ENCODE measurements at places on chromosomes 6 and 20.

DNA sequence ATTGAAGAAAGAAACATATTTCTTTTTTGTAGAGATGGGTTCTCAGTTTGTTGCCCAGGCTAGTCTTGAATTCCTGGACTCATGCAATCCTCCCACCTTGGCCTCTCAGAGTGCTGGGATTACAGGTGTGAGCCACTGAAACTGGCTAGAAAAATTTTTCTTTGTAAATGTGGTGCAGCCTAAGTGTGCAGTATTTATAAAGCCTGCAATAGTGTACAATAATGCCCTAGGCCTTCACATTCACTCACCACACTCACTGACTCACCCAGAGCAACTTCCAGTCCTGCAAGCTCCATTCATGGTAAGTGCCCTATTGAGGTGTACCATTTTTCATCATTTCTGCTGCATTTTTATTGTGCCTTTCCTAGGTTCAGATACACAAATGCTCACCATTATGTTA, 31.4 kb downstream of the NHSL1 start:
- DNase-seq = no peak

DNA sequence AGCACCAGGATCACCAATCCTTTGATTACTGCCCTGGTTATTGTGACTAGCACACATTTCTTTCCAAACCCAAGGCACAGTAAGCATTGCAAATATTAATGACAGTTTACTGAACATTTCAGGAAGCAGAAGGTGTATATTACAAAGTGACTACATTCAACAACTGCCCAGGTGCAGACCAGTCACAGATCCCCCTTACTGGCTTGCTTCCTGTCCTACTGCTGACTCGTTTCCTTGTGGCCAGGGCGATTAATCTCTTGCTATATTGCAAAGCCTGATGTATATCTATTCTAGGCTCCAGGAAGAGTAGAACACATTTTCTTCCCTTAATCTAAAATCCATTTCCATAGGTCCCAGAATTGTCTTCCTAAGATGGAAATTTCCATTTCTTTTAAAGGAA, 77.2 kb upstream of the EPHA7 start:
- DNase-seq = no peak

GRCh38 chr20:3223651-3223993, 14.3 kb downstream of the ITPA start:
- no peak for DNase-seq

GRCh38 chr6:33857093-33857931, 53.5 kb upstream of the MLN start:
- DNase-seq = no peak

GRCh38 chr6:4280707-4281106, 145.3 kb upstream of the ECI2 start:
- peak; percentile 17 for DNase-seq

- no peak for DNase-seq
Measured at GRCh38 chr20:9792674-9793073, 46.2 kb downstream of the PAK5 start.

GRCh38 chr20:58838174-58838573, 12.5 kb downstream of the GNAS-AS1 start:
- no peak for DNase-seq

DNA sequence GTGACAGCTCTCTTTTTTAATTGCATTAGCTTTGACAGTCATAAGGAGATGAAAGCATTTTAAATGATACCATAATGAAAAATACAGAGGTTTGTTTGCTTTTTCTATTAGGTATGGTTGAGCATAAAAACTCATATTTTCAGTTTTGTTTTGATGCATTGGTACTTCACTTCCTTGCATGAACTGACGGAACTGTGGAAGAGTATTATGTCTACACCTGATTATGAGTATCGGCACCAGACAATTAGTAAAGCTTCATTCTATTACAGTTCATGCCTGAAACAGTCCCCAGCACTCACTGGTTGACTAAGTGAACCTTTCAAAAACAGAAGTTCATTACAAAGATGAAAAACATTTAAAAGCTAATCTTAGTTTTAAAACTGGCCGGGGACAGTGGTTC, 593.0 kb downstream of the GRIK2 start:
- no peak for DNase-seq

DNA sequence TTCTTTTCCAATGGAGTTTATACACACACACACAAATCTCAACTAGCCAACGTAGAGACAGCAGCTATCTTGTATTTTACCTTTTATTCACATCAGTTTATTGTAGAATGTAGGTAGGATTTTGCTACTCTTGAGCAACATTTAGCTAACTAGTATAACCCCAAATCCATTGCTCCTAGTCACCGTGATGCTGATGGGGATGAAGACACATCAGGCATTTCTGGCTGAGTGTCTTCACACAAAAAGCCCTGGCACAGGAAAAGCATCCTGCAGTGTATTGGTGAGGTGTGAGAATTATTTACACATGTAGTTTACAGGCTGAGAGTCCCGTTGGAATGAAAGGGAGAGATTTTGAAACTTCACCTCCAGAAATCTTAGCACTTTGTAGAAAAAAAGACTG, 65.9 kb upstream of the FBXL4 start:
- no peak for DNase-seq

- peak; percentile 63 for DNase-seq
Measured at GRCh38 chr20:5056801-5057599, 55.7 kb upstream of the SLC23A2 start.

DNA sequence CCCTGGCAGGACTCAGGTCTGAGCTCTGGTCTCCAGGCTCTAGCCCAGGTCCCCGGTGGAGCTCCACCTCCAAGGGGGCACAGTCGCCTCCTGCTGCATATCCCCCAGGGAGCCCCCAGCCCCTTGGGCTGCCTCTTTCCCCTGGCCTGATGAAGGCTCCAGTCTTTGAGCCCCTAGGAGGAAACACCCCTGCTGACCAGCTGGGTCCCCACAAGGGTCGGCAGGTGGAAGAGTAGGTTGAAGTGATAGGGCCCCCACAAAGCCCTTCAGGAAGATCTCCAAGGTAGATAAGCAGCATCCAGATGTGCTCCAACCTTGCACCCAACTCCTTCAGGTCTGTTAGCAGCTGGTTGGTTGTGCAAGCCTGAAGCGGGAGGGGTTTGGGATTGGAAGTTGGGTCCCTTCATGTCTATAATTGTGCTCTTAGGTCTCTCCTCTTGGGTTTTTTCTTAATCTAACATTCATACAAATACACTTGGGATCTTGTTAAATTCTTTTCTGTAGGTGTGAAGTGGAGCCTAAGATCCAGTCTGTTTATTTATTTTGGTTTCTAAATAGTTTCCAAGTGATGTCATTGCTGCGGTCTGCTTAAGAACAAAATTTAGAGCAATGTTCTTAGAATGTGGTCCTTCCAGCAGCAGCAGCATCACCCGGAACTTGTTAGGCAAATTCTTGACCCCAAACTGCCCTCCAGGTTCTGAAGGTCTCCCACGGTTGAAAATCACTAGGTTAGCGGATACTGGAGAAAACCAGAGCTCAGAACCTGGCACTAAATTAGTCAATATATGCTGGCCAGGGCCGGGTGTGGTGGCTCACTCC, 5.1 kb downstream of the UBE2C start:
- DNase-seq = peak; percentile 63

GRCh38 chr20:10259166-10259565, 40.5 kb downstream of the SNAP25 start:
- no peak for DNase-seq

DNA sequence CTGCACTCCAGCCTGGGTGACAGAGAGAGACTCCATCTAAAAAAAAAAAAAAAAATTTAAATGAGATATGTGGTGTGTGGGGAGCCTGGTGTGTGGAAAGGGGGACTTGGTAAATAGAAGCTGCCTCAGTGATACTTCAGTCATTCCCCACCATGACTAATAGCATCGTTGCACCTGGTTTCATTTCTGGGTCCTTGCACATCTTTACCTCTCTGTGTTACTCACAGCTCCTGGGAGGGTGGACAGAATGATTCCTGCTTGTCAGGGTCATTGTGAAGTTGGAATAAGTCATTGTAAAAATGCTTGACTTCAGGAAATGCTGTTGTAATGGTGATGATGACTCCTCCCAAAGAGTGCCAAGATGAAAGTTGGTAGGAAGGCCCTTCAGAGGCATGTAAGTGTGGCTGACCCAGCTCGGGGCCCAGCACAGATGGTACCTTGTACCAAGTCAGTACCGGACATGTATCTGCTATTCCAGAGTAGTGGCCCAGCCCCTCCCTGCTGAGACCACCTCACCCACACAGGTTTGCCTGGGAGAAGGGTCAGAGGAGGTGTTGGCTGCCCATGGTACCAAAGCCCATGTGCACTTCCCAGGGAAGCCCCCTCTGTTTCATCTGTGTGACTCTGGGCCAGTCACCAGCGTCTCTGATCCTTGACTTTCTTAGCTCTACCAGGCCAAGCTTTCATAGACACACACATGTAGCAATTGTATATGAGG, 48.4 kb downstream of the PLAGL2 start:
- no peak for DNase-seq

DNA sequence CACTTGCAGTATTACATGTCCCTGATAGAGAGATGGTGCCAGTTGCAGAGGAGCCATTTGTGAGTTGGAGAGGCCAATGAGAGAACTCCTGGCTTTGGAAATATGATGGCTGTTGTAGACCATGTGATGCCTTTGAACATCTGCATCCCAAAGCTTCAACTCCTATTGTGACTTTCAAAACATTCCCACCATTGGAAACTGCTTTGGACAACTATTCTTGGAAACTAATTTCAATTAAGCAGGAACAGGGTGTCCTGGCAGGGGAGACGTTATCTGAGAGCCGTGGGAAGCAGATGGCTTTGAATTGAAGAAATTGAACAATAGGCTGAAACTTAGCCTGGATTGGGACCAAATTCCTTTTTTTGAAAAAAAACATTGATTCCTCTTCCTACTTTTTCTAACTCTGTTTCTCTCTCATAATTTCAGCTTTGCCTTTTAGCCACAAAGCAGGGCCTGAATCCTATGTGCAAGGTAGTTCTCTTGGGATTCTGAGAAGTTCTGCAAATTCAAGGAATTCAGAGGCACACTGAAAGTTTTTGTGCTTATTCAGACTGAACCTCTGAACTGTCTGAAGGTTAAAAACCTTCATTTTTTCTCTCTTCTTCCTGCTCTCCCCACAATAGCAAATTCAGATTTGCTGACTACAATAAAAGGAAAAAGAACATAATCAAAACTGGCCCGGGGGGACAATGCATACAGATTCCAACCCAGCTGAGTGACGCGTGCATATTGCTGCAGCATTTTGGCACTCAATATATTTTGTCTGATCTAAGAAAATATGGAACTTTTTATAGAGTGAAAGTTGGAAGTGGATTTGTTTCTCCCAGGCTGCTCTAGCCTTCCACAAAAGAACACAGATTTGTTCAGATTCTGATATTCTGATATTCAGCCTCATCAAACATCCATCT, 720.4 kb upstream of the CHD6 start:
- no peak for DNase-seq

DNA sequence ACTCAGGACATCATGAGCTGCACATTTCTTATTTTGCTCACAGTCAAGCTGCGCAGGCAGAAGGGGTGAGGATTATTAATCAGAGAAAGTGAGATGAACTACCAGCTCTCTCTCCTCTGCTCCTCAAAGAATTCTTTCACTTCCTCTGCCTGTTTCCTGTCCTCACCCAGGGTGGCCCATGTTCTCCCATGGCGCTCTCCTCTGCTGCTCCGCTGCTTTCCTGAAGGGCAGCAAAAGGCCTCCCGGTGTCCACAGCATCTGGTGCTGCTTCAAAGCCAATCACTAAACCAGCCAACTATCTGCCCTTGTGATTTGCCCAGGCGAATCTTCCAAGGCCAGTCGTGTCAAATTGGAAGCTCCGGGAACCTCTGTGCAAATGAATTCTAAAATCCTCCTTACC, 324.2 kb downstream of the TPBG start:
- no peak for DNase-seq

DNA sequence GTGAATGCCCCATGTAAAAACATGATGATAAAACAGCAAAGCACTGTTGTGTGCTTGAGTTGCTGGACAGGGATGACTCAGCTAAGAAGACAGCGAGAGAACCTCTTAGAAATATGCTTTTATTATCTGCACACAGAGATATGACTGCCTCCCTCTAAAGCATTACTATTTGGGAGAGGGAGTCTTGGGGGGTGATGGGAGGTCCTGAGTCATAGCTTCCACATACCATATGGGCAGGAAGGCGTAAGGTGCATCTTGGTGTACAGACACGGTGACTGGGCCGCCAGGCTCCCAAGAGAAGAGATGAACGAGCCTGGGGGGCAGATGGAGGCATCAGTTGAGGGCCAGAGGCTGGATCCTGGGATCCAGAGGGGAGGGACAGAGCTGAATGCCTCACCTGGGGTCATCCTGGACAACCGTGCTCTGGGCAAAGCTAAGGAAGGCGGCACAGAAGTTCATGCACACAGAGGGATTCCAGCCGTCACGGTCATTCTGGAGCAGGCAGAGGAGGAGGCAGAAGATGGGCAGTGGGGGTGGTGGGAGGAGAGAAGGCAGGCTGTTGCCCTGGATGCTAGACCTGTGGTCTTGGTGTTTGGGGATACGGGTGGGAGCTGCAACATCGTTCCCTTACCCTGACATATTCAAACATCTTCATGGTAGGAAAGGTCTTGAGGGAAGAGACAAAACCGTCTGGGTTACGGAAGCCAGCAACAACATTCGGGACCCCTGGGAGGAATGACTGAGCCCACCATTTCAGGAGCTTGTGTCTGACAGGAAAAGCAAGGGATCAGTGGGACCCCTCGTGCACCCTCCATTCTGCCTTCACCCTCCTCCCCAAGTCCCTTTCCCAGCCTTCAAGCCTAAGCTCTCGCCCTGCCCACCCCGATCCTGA, 2.0 kb downstream of the DXO start:
- DNase-seq = no peak

DNA sequence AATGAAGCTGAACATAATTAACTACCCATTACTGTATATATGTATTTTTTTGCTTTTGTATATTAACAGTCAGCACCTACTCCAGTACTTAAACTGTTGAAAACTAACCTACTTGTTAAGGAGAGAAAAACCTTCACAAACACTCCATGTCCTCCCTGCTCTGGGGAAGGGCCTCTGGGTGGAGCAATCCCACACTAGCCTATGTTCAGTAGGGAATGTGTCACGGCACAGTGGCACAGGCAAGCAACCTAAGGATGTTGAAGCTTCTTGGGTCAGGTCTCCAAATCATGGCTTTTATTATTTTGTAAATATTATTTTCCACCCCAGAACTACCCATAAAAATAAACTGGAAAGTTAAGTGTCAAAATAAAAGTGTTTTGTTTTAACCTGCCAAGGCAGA, 5.3 kb downstream of the MAN1A1 start:
- DNase-seq = no peak

GRCh38 chr6:63998991-63999390, 363.4 kb downstream of the PHF3 start:
- no peak for DNase-seq

Measured in T1000 (cell line).